ENCODE measurements at places on chromosomes 1 and 21. TPM values are rescaled to one million over a fixed set of nuclear protein-coding genes. Genes with fewer than 3 reads are reported as not detected.
A peak's percentile ranks its signal among the peaks of the same experiment; 100 is the strongest.

Gene RAD54L
- 2.3 TPM for total RNA-seq

GRCh38 chr1:243903041-243903440, 53.0 kb upstream of the AKT3 start:
- DNase-seq: no peak

DNA sequence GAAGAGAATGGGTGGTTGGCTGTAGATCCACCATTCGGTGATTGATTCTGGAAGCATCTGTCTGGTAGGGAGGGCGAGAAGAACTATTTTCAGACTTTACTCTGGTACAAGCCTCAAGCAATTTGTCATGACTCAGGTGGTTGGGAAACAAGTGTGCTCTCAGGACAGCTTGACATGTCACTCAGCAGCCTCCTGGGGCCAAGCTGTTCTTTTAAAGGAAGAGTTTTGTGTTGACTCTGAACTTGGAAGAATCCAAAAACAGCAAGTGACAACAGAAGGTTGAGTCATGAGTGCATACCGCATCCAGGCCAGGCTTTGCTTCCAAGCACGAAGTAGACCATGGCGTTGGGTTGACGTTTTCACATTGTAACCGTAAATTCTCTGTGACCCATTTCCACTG, 65.9 kb downstream of the CLIC6 start:
- DNase-seq: no peak

DNA sequence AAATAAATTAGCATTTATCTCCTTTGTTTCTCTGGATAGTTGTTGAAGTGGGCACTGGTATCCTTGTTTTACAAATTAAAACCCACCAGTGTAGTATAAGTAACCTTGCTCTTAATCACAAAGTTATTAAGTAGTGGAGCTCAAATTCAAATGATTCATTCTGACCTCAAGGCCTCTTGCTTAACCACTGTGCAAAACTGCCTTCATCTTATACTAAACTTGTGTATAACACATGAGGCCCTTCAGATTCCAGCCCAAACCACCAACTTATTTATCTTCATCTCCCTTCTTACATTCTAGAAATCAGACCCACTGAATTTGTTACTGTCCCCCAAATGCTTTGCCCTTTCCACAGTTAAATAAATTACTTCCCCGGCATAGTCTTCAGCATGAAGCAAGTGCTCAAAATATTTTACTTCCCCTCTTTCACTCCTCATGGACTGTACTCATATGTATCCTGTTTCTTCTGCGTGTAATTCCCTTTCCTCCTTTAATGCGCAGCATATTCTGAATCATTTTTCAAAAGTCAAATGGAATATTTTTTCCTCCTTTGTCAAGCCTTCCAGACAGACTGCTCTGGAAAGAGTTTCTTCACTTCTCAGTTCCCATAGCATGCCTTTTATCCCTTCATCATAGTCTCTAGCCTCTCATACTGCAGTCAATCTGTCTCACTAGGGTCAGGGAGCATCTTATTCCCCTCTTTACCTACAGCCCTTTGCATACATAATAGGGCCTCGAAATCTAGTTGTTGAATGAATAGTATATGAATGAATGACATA, 19.0 kb upstream of the DNASE2B start:
- DNase-seq: no peak

DNA sequence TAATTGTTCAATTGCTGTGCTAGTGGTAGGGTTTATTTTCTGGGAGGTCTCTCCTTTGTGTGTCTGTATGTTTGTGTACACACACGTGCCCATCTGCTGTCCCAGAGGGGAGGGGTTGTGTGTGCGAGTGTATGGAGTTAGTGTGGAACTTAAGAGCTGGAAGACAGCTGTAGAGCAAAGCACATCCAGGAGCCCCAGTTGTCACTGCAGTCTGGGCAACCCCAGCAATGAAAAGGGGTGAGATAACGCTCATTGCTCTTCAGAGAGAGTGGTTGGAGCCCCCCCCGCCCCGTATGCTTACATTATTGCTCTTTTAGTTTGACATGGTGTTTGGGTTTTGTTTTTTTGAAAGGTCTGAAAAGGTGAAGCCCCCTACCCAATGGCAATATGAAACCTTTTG, 36.9 kb downstream of the NCF2 start:
- DNase-seq: no peak

Gene RNF186
- total RNA-seq: not detected

GRCh38 chr21:42460391-42461184, 35.4 kb downstream of the RSPH1 start:
- no peak for DNase-seq

Gene RNU1-4
- 8,154 TPM for total RNA-seq

GRCh38 chr1:39051956-39052355, 25.8 kb downstream of the NDUFS5 start:
- DNase-seq: no peak

Gene LRRN2
- 1.3 TPM for total RNA-seq

- DNase-seq: peak; percentile 72
These were observed 129.4 kb downstream of the MRPS6 start for GRCh38 chr21:34202553-34203372.

DNA sequence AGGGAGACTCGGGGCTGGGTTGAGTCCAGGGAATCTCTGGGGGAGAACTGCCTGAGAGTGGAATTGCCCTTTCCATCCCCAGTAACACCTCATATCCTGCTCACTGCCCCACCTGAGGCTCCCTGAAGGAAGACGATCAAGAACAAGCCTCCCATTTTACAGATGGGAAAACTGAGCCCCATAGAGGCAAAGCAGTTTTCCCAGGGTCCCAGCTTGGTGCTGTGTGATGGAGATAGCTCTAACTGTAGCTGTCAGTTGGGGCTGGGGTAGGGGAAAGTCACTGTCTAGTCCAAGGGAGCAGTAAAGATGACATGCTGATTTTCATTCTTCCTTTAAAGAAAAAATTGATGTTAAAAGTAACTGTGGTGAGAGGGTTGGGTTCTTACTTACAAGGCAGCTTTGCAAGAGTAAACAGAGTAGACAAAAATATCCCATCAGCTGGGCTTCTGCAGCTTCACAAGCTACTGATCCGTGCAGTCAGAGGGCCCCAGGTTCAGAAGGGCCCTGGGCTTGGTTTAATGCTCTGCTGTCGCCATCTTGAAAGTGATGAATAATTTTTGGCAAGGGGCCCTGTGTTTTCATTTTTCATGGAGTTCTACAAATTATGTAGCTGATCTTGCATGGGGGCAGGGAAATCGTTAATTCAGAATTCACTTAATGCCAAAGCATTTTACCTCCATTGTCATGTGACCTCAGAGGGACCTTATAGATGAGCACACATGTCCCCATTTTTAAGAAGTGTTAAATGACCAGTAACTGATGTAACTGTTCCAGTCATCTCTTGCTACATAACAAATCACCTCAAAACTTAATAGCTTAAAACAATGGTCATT, 17.6 kb upstream of the TNFRSF1B start:
- no peak for DNase-seq

GRCh38 chr1:116889380-116889779, 20.3 kb upstream of the PTGFRN start:
- DNase-seq: peak; percentile 66

DNA sequence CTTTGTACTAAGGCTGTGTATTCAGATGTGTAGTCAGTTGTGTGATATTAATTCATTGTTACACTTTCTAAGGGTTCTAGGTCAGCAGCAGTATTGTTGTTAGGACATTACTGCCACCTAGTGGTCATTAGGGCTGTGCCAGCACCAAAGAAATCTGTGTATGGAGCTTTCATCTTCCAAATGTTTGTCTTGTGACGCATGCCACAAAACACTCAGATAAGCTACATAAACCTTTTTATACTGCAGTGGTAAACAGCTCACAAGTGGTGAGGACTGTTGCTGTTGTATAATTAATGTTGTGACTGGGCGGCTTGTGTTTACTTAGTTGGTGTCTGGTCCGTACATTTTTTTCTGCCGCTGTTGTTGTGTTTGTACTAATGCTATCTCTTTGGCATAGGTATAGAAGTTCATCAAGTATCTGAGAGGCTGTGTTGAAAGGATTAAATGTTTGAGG, 51.7 kb downstream of the S1PR1 start:
- DNase-seq: peak; percentile 71

Gene TNNI3K
- total RNA-seq: 4.2 TPM

- DNase-seq: no peak
These were observed 134.6 kb upstream of the DPYD start for GRCh38 chr1:98055457-98055856.

GRCh38 chr1:10613340-10613739, 138.6 kb downstream of the PEX14 start:
- no peak for DNase-seq

Gene ANGPTL3
- total RNA-seq: not detected

DNA sequence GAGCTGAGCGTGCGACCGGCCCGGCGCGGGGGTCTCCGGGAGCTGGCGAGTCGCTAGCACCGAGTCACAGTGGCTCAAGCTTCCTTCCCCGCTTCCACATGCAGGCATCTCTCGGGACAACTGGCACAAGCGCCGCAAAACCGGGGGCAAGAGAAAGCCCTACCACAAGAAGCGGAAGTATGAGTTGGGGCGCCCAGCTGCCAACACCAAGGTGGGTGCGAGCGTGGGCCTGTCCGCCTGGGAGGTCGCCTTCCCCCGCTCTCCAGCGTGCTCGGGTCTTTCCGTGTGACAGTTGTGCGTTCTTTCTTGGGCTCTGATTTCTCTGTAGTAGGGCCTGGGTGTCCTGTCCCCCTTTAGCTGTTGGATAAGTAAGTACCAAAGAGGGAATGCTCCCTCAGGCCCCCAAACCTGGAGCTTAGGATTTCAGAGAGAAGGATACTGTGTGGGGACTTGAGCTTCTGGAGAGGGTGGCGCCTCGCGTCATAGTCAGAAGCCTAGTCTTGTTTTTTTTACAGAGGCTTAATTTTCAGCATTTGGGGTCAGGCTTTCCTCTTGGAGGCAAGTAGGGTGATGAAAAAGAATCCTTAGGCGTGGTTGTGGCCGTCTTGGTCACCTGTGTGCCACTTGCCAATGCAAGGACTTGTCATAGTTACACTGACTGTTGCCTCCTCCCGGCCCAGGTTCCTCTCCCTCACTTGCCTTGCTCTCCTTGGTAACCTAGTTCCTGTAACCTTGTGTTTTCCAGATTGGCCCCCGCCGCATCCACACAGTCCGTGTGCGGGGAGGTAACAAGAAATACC, 790 bp downstream of the RPS8 start:
- peak; percentile 62 for DNase-seq

- no peak for DNase-seq
These were observed 64.5 kb downstream of the NPHP4 start for GRCh38 chr1:5927506-5928370.

Gene CRYAA
- not detected for total RNA-seq

DNA sequence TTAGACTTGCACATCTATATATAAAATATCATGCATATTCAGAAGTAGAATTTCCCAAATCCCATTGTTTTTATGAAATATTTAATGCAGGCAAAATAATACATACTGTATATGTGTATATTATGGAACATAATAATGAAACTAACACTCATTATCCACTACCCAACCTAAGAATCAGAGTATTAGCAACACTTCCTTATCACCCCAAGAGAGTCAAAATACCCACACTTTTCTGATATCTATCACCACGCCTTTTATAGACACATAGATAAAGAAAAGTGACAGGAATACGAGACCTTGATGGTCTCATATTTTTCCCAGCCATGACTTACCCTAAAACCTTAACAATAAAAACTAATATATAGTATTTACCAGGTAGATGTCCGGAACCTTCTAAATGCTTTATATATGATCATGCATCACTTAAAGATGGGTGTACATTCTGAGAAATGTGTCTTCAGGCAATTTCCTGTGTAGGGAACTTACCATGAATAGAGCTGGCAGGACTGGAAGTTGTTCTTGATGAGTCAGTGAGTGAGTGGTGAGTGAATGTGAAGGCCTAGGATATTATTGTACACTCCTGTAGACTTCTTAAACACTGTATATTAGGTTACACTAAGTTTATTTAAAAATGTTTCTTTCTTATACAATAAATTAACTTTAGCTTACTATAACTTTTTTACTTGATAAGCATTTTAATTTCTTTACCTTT, 45.5 kb downstream of the TNFSF4 start:
- DNase-seq: no peak

Gene KRTCAP2
- 143 TPM for total RNA-seq

DNA sequence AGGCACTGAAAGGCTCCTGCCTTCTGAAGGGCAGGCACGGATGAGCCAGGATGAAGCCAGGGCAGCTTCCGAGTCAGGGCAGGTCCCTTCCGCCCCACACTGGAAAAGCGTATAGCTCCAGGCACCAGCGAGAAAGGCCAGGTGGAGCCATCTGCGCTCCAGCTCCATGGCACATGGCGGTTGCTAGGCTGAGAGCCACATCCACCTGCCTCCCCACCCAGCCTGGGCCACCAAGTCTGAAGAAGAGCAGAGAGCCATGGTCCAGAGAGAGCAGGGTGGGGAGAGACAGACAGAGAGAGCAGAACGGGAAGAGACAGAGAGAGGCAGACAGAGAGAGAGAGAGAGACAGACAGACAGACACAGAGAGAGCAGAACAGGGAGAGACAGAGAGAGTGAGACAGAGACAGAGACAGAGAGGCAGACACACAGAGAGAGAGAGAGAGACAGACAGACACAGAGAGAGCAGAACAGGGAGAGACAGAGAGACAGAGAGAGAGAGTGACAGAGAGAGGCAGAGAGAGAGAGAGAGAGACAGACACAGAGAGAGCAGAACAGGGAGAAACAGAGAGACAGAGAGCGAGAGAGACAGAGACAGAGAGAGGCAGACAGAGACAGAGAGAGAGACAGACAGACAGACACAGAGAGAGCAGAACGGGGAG, 5.2 kb downstream of the FNDC10 start:
- DNase-seq: no peak

Gene PRAMEF17
- not detected for total RNA-seq

DNA sequence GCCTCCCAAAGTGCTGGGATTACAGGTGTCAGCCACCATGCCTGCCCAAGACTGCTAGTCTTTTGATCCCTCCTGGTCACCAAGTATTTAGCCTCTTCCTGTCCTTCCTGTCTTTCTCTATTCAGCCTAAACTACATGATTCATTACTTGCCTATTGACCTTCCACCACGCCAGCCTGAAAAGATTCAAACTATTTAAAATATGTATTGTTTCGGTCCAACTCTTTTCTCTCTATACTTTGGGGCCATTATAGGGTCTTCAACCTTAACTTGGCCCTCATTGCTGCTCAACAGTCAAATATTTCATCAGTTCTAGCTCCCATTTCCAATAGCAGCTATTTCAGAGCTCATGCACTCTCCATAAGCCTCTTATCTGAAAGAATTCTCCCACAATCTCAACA, 153.0 kb downstream of the TNFSF18 start:
- DNase-seq: no peak

Gene LEMD1
- total RNA-seq: not detected

- DNase-seq: no peak
These were observed 19.0 kb downstream of the BCAR3 start for GRCh38 chr1:93662481-93663207.

DNA sequence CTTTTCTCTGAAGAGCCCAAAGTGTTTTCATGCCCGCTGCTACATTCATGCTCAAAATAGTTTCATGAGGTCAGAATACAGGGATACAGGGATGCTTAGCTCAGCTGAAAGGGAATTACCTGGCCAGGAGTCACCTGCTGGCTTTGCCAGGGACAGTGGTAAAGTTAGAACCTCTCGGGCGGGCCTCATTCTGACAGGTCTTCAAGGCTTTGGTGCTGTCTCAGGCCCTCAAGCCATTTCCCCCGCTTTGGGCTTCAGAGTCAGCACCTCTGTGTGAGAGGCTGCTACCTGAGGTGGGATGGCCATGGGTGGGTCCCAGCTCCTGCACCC, 5.5 kb downstream of the RASSF5 start:
- DNase-seq: no peak

- DNase-seq: no peak
These were observed 9.9 kb upstream of the ETV3 start for GRCh38 chr1:157147906-157148700.
